ENCODE measurements at places on chromosomes 1 and 21. TPM values are rescaled to one million over a fixed set of nuclear protein-coding genes. Genes with fewer than 3 reads are reported as not detected.

SLC30A10 gene
- 2.2 TPM for total RNA-seq

- DNase-seq: no peak
- peaks cover 10% of the 10 kb centered on the region for H3K4me1 ChIP-seq
- H3K27me3 ChIP-seq: peaks cover 6% of the 10 kb centered on the region
- no peaks in the 10 kb centered on the region for H3K36me3 ChIP-seq
- H3K27ac ChIP-seq: no peak overlapping the region
Observed at GRCh38 chr21:35475009-35475408, 425.9 kb upstream of the RUNX1 start.

CD160 gene
- total RNA-seq: not detected

DTL gene
- 11.9 TPM for total RNA-seq

DNA sequence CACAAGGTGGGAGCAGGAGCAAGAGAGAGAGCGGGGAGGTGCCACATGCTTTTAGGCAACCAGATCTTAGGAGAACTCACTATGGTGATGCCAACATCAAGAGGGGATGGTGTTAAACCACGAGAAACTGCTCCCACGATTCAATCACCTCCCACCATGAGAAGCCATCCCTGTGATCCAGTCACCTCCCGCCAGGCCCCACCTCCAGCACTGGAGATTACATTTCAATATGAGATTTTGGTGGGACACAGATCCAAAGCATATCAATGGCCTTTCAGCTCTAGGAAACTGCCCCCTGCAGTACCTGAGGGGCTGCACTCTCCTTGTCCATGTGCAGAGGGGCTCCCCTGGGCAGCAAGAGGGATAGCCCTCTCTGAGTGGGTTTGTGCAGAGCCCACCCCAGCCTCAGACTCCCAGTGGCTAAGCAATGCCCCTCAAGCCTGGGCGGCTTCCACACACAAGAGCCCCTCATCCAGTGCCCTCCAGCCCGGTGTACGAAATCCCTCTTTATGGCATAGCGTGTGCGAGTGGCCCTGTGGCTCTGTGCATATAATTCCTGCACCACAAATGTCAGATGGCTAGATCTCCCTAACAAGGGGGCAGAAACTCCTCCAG lies 15.5 kb upstream of the PRDM16 start:
- peak; percentile 45 for DNase-seq
- no peaks in the 10 kb centered on the region for H3K4me1 ChIP-seq
- no peaks in the 10 kb centered on the region for H3K36me3 ChIP-seq
- no peak overlapping the region for H3K4me3 ChIP-seq
- H3K27me3 ChIP-seq: peaks cover 42% of the 10 kb centered on the region
- H3K27ac ChIP-seq: no peak overlapping the region

CD1D gene
- 0.24 TPM for total RNA-seq

GRCh38 chr1:100735244-100735643 lies 15.7 kb downstream of the VCAM1 start:
- DNase-seq: no peak
- H3K4me1 ChIP-seq: peaks cover 17% of the 10 kb centered on the region
- H3K27me3 ChIP-seq: no peaks in the 10 kb centered on the region
- peaks cover 10% of the 10 kb centered on the region for H3K36me3 ChIP-seq
- H3K4me3 ChIP-seq: no peak overlapping the region

- no peaks in the 10 kb centered on the region for H3K27me3 ChIP-seq
- H3K4me3 ChIP-seq: no peak overlapping the region
- peaks cover 24% of the 10 kb centered on the region for H3K4me1 ChIP-seq
- no peak overlapping the region for H3K27ac ChIP-seq
- no peak for DNase-seq
Observed at GRCh38 chr1:234842726-234843641, 233.0 kb upstream of the IRF2BP2 start.

DNA sequence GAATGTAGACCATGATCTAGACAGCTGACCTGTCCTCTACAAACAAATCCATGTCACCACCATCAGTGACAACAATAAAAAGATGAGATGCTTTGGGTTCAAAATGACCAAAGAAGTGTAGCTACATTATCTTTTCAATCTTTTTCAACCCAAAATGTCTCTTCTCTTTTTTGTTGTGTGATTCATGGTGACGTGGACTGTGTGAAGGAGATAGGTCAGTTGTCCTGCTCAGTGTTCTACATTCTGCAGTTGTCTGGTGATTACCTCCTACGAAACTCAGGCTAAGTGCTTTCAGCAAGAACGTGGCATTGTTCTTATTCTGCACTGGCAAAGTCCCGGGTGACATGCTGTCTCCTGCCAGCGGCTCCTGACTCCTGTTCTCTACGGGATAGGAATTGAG lies 73.1 kb downstream of the PRKAB2 start:
- H3K4me3 ChIP-seq: no peak overlapping the region
- no peaks in the 10 kb centered on the region for H3K4me1 ChIP-seq
- H3K27ac ChIP-seq: no peak overlapping the region
- H3K36me3 ChIP-seq: no peaks in the 10 kb centered on the region
- no peak for DNase-seq

- no peak overlapping the region for H3K27ac ChIP-seq
- no peaks in the 10 kb centered on the region for H3K27me3 ChIP-seq
- DNase-seq: no peak
- H3K4me1 ChIP-seq: peaks cover 5% of the 10 kb centered on the region
- no peak overlapping the region for H3K4me3 ChIP-seq
Observed at GRCh38 chr1:41811051-41811795, 107.5 kb downstream of the HIVEP3 start.

GRCh38 chr1:10620776-10621175 lies 146.0 kb downstream of the PEX14 start:
- no peak for DNase-seq
- H3K27ac ChIP-seq: no peak overlapping the region
- H3K4me3 ChIP-seq: no peak overlapping the region
- peaks cover 9% of the 10 kb centered on the region for H3K36me3 ChIP-seq
- H3K4me1 ChIP-seq: peaks cover 19% of the 10 kb centered on the region

- no peaks in the 10 kb centered on the region for H3K36me3 ChIP-seq
- H3K27me3 ChIP-seq: no peaks in the 10 kb centered on the region
- H3K4me3 ChIP-seq: no peak overlapping the region
- DNase-seq: no peak
Observed at GRCh38 chr1:168811176-168811575, 82.2 kb upstream of the DPT start.

CFHR5 gene
- not detected for total RNA-seq

CLCA1 gene
- total RNA-seq: 4.9 TPM

S100A14 gene
- 266 TPM for total RNA-seq

GRCh38 chr1:239174880-239175279 lies 211.5 kb upstream of the CHRM3 start:
- no peak overlapping the region for H3K27ac ChIP-seq
- no peaks in the 10 kb centered on the region for H3K36me3 ChIP-seq
- peaks cover 20% of the 10 kb centered on the region for H3K4me1 ChIP-seq
- no peak overlapping the region for H3K4me3 ChIP-seq
- DNase-seq: no peak
- no peaks in the 10 kb centered on the region for H3K27me3 ChIP-seq

GRCh38 chr1:163820226-163820625 lies 498.5 kb downstream of the NUF2 start:
- no peaks in the 10 kb centered on the region for H3K36me3 ChIP-seq
- H3K27me3 ChIP-seq: peaks cover 2% of the 10 kb centered on the region
- no peak overlapping the region for H3K27ac ChIP-seq
- DNase-seq: no peak
- H3K4me3 ChIP-seq: no peak overlapping the region
- no peaks in the 10 kb centered on the region for H3K4me1 ChIP-seq

GRCh38 chr1:2340086-2340917 lies 51.1 kb downstream of the MORN1 start:
- no peaks in the 10 kb centered on the region for H3K36me3 ChIP-seq
- H3K4me3 ChIP-seq: no peak overlapping the region
- DNase-seq: no peak
- H3K27ac ChIP-seq: no peak overlapping the region
- H3K27me3 ChIP-seq: no peaks in the 10 kb centered on the region

- no peak overlapping the region for H3K4me3 ChIP-seq
- no peak for DNase-seq
- H3K4me1 ChIP-seq: no peaks in the 10 kb centered on the region
- H3K27ac ChIP-seq: no peak overlapping the region
Observed at GRCh38 chr1:241869022-241869421, 21.0 kb downstream of the EXO1 start.

Measured in type B pancreatic cell (in vitro differentiated cells).